ENCODE measurements at places on chromosomes 2 and 18.

DNA sequence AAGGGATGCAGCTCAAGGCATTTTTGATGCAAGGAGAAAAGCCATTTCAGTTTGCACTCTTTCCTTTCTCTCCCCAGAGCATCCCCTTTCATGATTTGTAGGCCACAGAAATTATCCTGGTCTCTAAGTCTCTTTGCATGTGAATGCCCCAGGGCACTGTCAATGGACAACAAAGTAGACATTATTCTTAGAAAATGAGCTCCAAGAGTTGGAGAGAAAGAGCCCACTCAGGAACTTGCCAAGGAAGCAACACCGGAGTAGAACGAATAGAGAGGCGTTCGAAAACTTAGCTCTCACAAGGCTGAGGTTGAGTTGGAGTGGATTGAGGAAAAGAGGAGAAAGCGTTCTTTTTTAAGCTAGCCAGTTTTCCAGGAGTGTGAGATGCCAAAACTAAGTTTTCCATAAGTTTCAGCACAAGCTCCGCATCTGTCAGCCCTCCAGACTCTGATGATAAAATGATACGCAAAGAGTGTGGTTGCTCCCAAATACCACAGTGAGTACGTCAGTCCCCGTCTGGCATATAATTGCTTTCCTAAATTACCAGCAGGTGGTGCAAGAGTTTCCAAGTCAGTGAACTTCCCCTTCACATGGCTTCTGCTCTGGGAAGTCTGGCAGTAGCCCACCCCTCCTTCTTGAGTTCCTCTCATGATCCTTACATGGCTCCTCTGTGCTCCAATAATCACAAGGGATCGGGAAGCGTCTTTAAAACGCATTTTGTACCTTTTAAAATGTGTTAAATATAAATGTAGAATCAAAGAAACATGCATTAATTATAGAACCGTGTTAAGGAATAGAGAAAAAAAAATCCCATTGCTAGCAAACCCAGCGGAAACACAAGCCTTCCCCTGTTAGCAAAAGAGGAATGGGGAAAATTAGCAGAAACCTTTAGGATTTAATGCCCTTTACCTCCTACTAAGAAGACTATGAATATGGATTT, 1060.6 kb upstream of the FANCL start:
- DNase-seq: no peak

GRCh38 chr2:39996653-39997080, 217.6 kb upstream of the THUMPD2 start:
- DNase-seq: no peak

- no peak for DNase-seq
Observed at GRCh38 chr2:64291181-64291580, 147.0 kb upstream of the PELI1 start.

DNA sequence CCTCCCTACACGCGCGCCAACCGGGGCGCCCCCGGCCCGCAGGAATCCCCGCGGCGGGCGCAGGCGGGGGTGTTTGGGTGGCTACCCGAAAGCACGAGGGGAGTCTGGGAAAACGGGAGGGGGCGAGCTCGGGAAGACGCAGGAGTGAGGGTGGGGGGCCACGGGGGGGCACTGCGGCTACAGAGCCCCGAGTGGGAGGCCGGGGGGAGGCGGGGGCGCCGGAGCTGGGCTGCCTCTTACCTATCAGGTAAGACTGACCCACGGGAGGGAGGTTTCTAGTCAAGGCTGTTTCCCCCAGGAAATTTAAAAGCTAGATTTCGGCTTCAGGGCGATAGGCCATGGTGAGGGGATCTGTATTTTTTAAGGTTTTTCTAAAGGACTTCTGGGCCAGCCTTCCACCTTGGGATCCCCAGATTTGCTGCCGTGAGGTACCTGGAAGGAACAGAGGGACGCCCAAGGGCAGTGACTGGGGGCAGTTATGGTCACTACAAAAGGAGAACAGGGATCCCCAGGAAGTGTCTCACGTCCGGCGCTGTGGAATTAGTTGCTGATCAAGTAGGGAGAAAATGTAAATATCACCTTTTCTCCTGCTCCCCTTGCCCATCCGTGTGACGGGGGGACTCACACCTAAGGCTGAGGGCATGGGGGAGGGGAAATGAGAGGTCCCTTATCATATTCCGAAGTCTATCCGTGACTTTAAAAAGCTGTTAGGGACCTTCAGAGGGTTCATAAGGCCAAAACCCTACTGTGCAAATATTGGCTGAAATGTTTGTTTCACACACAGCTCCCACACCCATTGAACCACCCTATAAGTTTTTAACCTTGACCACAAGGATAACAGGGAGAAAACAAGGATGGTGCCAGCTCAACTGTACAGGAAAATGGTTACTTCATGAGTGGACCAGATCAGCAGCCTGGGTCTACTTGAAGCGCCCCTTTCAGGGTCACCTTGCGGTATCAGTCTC, 638 bp upstream of the IRS1 start:
- DNase-seq: no peak

DNA sequence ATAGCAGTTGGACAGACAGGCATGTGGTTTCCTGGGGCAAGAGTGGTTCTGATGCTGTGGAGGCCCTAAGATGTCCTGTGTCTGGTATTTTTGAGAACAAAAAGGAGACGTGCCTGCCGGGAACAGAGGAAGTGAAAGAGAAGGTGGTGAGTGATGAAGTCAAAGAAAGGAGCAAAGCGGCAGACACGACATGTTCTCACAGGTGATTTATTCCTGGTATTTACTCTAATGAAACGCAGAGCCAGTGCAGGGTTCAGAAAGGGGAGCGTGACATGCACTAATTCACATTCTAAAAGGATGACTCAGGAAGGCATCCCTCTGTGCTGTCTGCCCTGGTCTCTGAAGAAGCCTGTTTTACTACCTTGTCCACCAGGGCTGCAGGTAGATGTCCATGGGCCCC, 211.0 kb downstream of the KCNE4 start:
- no peak for DNase-seq

GRCh38 chr2:112542984-112543661, 858 bp downstream of the POLR1B start:
- DNase-seq: no peak

- DNase-seq: no peak
Observed at GRCh38 chr2:28325567-28326468, 66.8 kb upstream of the FOSL2 start.

DNA sequence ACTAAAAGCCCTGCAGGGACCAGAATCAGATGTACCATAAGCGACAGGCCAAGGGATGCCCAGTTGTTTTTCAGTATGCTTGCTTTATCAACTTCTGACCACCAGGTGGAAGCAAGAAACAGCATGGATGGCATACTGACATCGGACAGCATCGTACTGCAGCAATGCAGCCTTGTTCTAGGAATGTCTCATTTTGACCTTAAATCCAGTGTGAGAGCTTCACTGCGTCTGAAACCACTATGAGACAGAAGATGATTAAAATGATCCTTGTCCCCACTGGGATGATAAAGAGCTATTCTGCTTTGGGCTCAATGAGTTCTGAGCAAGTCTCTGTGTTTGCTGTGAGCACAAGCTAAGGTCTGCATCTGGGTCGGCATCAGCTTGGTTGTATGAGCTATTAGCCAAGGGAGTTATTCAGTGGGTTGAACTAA, 54.3 kb downstream of the CDK15 start:
- DNase-seq: peak; percentile 17

GRCh38 chr18:21682371-21683051, 22.1 kb downstream of the ABHD3 start:
- peak; percentile 55 for DNase-seq

GRCh38 chr2:223041527-223042109, 10.4 kb upstream of the KCNE4 start:
- no peak for DNase-seq

- no peak for DNase-seq
Observed at GRCh38 chr2:233081731-233082221, 21.6 kb downstream of the INPP5D start.

DNA sequence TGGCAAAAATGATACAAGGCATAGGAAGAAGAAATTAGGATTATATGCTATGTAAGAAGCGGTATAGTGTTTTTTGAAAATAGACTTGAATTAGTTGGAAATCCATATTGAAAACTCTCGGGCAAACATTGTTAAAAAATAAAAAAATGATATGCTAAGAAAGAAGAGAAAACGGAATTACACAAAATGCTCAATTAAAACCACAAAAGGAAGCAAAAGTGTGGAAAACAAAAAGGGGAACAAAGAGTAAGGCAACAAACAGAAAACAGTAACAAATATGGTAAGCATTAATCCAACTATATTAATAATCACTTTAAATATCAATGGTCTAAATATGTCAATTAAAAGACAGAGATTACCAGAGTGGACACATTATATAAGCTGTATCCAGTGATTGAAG, 58.4 kb downstream of the TXNL1 start:
- no peak for DNase-seq

DNA sequence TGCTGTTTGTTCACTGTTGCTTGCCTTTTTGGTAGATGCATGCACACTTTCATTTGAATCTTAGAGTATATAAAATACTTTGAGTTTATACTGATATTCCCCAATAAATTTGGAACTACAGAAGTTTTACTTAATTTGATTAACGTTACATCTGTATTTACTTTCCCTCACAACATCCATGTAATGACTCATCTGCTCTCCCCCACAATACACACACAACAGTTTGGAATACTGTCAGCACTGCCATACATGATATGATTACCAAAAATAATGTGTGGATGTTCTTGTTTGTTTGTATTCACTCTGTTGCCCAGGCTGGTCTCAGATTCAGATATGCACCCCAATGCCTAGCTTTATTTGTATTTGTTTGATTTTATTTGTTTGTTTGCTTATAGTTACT, 144.2 kb downstream of the WDR7 start:
- DNase-seq: no peak

GRCh38 chr2:112993831-112994230, 11.4 kb upstream of the IL36A start:
- DNase-seq: no peak

GRCh38 chr2:10790228-10790973, 22.2 kb downstream of the PDIA6 start:
- peak; percentile 12 for DNase-seq

- no peak for DNase-seq
Observed at GRCh38 chr2:9497017-9497416, 22.7 kb downstream of the IAH1 start.

DNA sequence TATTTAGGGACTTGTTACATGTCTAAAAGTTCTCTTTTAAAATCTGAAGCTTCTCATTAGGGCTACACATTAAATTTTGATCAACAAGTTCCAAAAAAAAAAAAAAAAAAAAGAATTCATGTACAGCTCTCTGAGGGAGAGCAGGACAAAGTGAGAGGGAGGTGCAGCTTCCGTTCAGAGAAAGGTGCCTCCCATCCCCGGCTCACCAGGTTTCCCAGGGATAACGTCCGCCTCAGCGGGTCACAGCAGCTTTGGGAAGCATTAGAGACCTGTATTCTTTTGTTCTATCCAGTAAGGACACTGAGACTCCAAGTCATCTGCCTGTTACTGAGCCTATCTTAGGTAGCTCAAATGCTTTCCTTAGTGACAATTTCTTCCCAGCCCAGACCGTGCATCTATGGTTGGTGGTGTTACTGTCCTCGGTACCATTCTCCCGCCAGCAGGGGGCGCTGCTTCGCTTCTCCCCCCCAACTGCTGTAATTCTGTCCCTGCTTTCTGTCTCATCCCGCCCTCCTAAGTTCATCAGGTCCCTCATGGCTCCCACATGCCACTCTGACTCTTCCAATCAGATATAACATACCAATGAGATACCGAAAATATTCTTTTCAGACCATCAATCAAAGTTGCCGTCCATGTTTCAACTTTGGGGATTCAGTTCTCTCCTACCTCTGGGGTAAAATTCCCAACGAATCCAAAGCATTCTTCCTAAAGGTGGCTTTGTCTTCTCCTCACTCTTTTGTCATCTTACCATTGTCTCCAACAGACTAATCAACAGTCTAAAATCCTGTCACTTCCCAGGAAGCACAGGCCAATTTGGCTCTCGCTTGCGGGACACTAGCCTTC, 466.5 kb downstream of the METTL4 start:
- DNase-seq: peak; percentile 17

GRCh38 chr2:10087360-10087759, 7.1 kb upstream of the CYS1 start:
- no peak for DNase-seq

GRCh38 chr2:235756491-235756890, 262.6 kb downstream of the AGAP1 start:
- DNase-seq: no peak

DNA sequence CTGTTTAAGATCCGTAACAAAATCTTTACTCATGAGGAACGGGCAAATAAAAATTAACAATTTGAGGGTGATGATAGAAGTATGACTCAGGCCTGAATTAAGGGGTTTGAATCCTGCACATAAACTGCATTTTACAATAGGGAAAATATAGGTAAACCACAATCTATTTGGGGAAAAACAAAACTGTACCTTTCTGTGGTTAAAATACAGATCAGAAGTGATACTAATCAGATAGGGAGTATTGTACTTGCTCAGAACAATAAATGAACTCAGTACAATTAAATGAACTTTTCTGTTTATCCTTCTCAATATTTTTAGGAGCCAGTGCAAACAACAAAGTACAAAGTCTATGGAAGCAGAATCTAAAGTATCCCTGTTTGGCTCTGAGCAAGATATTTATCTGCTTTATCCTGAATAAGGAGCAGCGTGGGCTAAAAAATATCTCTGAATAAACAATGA, 287.3 kb downstream of the ZNF385B start:
- DNase-seq: no peak

GRCh38 chr2:25098670-25099486, 57.0 kb downstream of the EFR3B start:
- no peak for DNase-seq

DNA sequence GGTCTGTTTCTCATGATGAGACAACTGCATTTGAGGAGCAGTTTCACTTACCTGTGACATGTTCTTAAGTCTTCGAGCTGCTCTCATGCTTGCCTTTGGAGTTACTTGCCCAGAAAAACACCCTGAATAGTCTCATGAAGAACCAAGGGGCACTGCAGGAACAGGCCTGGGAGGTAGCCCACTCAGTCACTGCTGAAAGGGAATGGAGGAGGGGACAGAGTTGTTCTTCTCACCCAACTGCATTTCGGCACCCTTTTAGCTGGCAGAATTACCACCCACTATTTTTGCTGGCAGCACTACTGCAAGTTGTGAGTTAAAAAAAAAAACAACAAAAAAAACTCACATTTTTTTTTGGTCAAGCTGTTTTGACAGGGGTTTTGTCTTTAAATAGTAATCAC, 181.9 kb downstream of the PTPRM start:
- DNase-seq: no peak

DNA sequence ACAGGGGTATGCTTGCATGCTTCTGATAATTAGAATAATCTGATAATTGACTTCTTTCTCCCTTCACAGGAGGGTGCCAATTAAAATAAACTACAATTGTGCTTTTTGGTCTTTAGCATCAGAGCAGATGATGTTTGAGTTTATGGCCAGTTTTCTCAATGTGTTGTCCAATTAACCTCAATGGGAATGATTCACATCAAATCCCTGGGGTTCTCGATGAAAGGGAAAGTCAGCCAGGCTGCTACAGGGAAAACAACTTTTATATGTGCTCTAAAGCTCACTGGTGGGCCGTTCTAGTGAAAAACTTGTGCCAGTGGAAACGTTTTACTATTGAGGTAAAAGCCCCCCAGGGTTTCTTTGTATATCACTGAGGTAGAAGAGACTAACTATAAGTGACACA, 887.3 kb upstream of the CRIM1 start:
- DNase-seq: no peak

GRCh38 chr2:44623622-44624351, 262.0 kb downstream of the CAMKMT start:
- DNase-seq: no peak
